ENCODE measurements at places on chromosomes 12 and 14. TPM values are rescaled to one million over a fixed set of nuclear protein-coding genes. Genes with fewer than 3 reads are reported as not detected.
A peak's percentile ranks its signal among the peaks of the same experiment; 100 is the strongest.

GRCh38 chr12:109387425-109388166 lies 39.9 kb downstream of the MYO1H start:
- no peak for DNase-seq

Gene METTL25
- total RNA-seq, result 16.1 TPM

Gene KCNH5
- total RNA-seq, result 0.08 TPM

DNA sequence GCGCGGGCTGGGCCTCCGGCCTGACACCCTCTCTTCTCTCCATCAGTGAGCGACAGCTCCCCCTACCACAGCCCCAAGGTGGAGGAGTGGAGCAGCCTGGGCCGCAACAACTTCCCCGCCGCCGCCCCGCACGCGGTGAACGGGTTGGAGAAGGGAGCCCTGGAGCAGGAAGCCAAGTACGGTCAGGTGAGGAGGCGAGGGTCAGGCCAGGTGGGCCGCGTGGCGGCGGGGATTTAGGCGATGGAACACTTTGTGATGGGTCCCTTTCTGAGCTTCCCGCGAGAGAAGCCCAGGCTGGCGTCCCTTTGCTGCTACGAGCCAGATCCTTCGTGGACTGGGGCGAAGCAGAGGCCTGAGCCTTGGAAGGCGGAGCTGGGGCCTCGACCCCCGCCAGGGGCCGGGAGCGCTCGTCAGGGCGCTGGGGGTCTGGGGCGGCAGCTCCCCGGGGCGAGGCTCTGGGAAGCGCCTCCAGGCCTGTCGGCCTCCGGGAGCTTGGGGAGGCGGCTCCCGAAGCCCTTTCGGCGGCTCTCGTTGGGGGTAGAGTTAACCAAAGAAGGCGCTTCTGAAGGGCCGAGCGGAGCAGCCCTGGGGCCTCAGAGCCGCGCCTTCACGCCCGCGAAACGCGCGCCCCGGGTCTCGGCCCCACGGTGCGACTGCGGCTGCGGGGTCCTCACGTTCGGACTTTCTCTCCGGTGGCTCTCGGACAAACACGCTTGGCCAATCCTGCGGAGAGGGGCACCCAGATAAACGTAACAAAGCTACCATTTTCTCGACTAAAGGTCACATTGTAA lies 5.0 kb downstream of the PAX9 start:
- no peak for DNase-seq

DNA sequence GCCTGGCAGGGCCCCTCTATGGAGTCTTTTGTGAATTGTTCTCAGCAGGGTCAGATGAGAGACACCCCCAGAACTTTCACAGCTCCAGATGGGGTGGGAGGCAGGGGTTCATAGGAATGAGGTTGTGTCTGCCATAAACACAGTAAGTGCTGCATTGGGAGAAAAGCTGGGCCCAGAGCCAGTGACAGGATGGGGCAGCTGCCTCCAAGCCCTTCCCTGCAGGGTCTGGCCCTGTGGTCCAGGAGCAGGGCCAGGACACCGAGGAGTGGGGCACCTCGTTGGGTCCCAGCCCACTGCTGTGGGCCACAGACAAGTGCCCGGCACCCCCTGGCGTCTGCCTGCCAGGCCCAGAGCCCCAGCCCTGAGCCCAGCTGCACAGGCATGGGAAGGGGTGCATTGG lies 13.3 kb downstream of the INF2 start:
- no peak for DNase-seq

DNA sequence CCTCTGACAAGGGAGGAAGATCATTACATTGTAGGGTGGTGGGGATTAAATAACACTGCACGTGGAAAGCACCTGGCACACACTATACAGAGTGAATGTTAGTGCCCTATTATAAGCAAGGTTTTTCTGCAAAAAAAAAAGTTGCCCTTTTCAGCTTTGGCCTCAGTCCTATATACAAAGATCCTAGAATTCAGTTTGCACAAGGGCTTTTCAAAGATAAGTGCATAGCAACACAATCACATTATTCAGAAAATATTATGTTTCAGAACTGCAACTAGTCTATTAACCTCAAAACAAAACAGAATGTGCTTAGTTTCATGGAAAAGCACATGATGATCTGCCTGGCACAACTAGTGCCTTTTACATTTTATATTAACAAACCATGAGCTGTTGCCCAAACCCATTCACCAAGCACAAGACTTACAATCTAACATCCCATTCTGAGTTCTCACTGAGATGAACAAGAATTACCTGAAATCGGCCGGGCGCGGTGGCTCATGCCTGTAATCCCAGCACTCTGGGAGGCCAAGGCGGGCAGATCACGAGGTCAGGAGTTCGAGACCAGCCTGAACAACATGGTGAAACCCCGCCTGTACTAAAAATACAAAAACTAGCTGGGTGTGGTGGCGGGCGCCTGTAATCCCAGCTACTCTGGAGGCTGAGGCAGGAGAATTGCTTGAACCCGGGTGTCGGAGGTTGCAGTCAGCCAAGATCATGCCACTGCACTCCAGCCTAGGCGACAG lies 1.8 kb downstream of the TM7SF3 start:
- DNase-seq, result no peak

- DNase-seq, result no peak
These were observed 385.9 kb downstream of the EGLN3 start for GRCh38 chr14:33564774-33565630.

Gene ETNK1
- total RNA-seq, result 22.8 TPM

Gene KLRC2
- total RNA-seq, result not detected

Gene TPH2
- total RNA-seq, result not detected

DNA sequence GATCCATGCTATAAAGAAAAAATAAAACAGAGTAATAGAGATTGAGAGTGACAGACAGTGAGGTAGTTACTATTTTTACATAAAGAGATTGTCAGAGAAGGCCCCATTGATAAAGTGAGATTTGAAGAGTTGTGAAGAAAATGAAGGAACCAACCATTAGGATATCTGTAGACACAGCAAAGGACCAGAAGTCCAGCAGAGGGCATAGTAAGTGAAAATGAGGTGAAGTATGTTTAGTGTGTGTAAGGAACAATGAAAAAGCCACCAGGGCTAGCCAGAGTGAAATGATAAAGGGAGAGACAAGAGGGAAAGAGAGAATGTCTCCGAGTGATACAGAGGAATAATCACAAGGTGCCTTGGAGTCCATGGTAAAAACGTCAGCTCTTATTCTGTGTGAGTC lies 411.0 kb downstream of the NELL2 start:
- no peak for DNase-seq

GRCh38 chr12:95951515-95951914 lies 8.4 kb downstream of the AMDHD1 start:
- DNase-seq, result no peak

Gene KRT3
- total RNA-seq, result not detected

DNA sequence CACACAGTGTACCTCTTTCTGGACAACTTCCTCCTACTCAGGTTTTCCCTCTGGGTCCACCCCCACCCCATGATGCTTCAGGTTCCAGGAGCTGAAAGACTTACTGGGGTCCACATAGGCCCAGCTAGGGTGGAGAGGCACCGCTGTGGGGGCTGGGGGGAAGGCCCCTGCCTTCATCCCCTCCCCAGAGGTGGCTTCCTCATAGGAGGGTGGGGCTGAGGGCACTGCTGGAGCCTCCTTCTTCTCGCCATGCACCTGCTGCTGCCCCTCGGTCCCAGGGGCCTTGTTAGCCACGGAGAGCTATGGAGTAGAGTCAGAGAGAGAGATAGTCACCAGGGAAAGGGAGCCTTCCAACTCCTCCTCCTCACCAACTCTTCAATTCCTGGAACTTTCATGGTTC lies 2.7 kb downstream of the FAIM2 start:
- DNase-seq, result peak; percentile 4

GRCh38 chr12:15278816-15279658 lies 43.3 kb upstream of the PTPRO start:
- DNase-seq, result peak; percentile 87

- DNase-seq, result peak; percentile 93
These were observed 583 bp downstream of the CPNE8 start for GRCh38 chr12:38904537-38905479.

Gene KRT78
- not detected for total RNA-seq

DNA sequence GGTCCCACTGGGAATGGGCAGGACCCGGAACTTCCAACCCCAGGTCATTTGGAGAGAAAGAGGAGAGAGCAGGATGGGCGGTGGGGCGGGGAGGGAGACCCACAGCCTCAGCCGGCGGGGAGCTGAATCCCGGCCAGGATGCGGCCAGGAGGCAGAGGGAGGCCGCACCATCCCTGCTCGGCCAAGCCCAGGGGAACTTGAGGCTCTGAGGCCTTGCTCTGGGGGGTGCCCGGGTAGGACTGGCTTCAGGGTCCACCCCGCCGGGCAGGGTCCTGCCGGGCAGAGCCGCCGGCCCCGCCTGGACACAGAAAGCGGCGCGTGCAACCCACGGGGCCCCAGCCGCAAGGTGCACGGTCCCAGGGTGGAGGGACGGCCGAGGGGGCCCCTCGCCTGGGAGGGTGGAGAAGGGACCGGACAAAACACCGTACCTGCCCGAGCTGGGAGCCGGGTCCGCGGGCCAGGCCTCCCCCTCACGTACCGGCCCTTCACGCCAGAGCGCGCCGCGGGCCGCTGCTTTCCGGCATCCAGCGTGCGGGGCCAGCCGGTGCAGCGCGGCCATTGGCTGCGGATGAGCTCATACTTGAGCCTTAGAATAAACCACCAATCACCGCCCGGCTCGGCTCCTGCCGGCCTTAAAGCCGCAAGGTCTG lies at the start of gene RPS6KL1:
RPS6KL1 (minus strand) TSS at position 509 of the 650 bp plus-strand sequence. CDS start 1,719 bp downstream, outside the sequence.
- DNase-seq, result peak; percentile 91

DNA sequence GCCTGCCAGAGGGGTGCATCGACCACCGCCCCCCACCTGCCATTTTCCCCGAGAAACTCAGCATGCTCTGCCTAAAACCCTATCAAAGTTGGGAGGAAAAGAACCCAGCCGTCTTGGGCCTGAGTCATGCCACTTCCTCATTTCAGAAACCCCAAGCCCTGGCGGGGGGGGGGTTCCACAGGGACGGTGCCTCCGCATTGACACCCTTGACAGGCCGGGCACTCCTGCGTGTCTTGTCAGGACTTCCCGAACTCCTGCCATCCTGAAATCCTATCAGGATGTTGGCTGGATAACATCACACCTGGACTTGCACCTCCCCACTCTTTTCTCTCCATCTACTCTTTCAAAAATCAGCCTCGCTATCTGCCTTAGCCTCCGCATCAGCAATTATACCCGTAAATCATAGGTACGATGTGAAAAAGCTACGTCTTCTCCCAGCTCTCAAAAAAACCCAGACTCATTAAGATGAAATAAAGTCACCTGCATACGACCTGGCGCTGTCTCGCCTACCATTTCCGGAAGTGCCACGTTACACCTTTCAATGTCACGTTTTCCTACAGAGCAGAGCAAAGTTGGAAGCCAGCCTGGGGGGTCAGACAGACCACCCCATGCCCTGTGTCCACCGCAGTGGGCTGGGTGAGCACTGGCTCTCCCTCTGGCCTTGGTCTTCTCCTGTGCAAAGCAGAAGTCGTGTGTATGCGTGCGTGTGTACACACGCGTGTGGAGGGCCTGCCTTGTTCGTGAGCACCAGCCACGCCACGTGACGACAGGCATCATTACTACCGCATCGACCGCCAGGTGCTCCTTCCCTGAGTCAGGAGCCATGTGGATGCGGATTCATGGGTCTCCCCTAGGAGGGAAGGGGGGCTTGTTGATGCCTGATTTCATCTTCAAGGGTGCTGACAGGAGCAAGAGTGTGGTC lies 96.7 kb downstream of the RFLNA start:
- DNase-seq, result peak; percentile 75

Gene GNS
- total RNA-seq, result 110 TPM

DNA sequence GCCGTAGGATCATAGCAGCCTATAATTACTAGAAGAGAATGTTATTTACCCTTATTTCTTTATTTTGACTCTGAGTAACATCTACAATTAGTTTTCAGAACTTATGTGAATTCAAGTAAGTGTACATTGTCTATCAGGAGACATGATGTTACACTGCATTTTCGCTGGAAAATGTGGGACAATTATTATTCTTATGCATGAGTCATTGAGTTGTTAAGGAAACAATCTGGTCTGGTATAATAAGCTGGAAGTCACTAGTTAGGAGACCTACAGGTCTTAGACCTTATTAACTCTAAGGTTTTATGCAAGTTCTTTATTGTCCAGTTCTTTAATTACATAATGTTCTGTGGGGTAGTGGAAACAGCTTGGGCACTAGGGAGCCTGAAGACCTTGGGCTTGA lies 5.8 kb downstream of the KTN1 start:
- no peak for DNase-seq

- DNase-seq, result no peak
These were observed 221.8 kb downstream of the MSRB3 start for GRCh38 chr12:65500091-65500900.

Gene PTGER2
- 2.3 TPM for total RNA-seq

GRCh38 chr12:69471667-69472385 lies 1.6 kb downstream of the FRS2 start:
- DNase-seq, result no peak

DNA sequence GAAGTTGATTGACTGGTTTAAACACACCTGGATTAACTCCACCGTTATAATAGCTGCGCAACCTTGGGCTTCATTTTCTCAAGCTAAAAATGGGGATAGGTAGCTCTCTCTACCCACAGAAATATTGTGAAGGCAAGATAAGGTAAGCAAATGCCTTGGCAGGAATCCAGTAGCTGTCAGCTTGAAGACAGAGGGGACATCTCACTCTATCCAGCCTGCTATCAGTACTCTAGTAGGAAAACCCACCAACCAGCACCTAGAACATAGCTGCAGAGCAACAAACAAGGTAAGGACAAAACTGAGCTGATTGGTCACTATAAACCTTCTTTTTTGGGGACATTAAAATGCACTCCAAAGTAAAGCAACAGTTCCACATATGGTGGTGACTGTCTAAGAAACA lies 7.7 kb downstream of the CSRP2 start:
- no peak for DNase-seq

- no peak for DNase-seq
These were observed 69.1 kb upstream of the EGLN3 start for GRCh38 chr14:34020014-34020413.

Gene PAPLN
- total RNA-seq, result 3.1 TPM

DNA sequence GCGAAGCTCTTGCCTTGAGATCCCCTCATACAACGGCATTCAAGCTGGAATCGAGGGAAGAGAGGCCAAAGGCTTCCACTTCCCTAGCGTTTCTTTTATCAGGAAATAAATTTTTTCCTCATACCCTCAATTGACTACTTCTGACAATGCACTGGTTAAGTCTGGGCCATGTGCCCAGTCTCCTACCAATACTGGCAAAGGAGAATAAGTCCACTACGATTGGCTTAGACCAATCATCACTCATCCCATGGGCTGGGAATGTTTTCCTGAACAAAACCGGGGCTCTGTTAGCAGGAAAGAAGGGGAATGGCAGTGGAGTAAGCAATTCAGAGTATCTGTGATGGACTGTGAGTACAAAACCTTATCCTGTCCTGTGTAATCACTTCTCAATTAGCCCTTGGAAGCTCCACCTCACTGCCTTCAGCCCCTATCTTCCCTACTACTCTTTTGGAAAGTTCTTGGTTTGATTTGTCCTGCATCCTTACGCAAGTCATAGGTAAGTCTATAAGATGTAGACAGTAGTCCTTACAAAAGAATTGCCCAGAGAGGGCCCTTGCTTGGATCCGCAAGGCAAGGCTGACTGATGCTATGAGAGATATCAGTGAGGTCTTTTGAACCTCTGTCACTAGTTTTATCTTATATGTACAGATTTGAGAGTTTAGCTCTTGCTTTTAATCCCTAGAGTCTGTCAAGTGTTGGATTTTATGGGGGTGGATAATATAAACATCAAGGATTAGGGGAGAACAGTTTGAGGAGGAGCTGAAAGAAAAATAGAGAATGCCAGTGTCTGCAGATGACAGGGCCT lies 36.3 kb upstream of the CDK17 start:
- DNase-seq, result no peak

Gene FOXA1
- not detected for total RNA-seq

GRCh38 chr12:42742716-42743115 lies 153.2 kb upstream of the PRICKLE1 start:
- no peak for DNase-seq

- DNase-seq, result no peak
These were observed 116.0 kb downstream of the CACNA1C start for GRCh38 chr12:2168808-2169207.
